ENCODE measurements at places on chromosomes 16 and 17.

DNA sequence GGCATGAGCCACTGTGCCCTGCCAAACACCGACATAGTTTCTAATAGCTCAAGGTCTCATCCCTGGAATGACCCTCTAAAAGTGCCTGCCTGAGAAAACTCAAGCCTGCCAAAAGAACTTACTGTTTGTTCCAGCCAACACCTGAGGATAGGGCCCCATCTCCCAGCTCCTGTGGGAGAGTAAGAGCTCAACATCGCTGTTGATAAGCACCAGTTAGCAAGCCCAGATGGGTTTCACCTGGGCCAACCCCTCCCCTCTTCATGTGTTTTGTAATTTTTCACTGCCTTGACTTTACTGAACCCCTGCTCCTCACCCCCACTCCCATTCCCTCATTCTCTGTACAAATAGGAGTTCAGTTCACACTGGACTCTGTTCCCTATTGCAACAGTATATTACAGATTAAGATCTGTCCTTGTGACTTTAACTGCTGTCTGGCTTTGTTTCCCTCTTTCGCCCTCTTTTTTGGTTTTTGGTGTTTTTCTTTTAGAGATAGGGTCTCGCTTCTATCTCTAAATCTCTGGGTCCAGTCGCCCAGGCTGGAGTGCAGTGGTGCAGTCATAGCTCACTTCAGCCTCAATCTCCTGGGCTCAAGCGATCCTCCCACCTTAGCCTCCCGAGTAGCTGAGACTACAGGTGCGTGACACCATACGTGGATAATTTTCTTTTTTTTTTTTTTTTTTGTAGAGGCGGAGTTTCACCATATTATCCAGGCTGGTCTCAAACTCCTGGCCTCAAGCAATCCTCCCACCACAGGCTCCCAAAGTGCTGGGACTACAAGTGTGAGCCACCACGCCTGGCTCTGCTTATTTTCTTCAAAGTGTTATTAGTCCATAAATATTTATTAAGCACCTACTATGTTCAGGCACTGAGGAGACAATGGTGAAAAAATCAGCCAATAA is 12.3 kb downstream of the NUPR1 start:
- no peak for DNase-seq

DNA sequence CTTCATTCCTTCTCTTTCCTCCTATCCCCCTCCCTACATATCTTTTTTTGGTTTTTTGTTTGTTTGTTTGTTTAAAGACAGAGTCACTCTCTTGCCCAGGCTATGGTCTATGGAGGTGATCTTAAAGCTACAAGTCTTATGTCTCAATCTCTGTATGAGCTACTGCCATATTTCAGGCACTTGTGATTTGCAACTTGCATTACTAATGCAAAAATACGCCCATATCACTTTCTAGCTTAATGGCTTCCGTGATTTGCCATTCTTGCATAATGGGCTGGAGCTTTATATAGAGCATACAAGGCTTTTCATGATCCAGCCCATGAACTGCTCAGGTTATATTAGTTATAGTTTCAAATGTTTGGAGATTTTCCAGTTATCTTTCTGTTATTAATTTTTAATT is 7.5 kb downstream of the CFAP97D1 start:
- no peak for DNase-seq

DNA sequence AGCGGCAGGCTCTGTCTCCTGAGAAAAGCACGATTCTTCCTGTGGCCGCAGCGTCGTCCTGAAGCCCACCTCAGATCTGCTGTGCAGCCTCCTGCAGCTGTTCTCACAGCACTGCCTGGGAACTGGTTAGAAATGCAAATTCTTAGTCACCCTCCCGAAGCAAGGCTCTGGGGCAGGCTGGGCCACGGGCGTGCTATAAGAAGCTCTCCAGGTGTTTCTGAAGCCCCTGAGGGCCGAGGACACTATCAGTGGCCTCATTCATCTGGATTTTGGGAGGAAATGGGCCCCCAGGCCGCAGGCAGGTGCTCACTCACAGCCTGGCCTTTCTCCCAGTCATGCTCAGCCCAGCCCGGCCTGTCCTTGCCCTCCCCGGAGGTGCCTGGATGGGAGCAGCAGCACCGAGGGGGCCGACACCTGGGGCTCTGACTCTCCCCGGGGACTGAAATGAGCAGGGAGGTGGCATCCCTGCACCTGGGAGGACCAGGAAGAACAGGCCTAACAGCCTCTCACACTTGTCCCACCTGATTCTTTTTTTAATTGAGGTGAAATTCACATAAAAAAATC is 10.4 kb upstream of the NLRC3 start:
- no peak for DNase-seq

GRCh38 chr17:49546546-49547535 is 28.8 kb upstream of the NXPH3 start:
- no peak for DNase-seq

- DNase-seq: no peak
Measured at GRCh38 chr17:40259505-40259904, 28.2 kb upstream of the CDC6 start.

GRCh38 chr16:2044541-2044940 is 3.1 kb downstream of the NTHL1 start:
- DNase-seq: no peak

- no peak for DNase-seq
Measured at GRCh38 chr17:74466828-74467184, 372 bp downstream of the CD300A start.

DNA sequence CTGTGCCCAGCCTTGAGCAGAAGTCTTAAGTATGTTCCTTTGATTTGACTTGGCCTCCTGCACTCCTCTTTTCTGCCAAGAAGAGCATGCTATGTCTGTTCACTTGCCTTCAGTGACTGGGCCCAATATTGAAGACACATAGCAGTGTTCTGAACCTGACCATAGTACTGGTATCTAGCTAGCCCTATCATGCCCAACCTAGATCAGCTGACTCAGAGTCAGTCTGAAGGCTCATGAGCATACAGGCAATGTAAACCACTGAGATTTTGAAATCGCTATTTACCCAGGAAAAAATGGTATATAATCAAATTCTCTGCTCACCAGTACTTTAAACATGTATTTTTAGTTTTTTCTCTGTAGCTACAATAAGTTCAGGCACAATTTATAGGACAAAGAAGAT is 129.4 kb downstream of the TANC2 start:
- no peak for DNase-seq

GRCh38 chr16:48535369-48535787 is 74.6 kb downstream of the N4BP1 start:
- no peak for DNase-seq

DNA sequence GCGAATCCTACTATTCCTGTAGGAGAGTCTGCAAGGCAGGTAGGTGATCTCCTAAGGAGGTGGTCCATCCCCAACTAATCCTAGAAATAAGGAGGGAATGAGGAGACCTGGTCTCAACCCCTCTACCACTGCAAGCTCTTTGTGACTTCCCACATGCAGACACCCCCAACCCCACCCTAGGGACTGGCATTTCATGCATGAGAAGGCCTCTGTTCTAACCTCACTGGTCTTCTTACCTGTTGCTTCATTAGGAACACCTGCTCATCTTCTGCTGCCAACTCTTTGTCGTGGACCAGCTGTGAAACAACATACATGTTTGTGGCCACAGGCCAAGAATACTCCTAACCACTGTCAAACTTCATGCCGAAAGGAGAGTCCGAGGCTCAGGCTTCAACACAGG is 22.6 kb downstream of the DYNC1LI2 start:
- no peak for DNase-seq

- DNase-seq: peak; percentile 37
Measured at GRCh38 chr16:72876981-72877373, 171.0 kb downstream of the ZFHX3 start.

DNA sequence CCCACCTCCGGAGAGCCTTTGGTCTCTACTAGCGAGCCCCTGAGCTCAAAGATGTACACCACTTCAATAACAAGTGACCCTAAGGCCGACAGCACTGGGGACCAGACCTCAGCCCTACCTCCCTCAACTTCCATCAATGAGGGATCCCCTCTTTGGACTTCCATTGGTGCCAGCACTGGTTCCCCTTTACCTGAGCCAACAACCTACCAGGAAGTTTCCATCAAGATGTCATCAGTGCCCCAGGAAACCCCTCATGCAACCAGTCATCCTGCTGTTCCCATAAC is 702 bp downstream of the SPN start:
- no peak for DNase-seq

DNA sequence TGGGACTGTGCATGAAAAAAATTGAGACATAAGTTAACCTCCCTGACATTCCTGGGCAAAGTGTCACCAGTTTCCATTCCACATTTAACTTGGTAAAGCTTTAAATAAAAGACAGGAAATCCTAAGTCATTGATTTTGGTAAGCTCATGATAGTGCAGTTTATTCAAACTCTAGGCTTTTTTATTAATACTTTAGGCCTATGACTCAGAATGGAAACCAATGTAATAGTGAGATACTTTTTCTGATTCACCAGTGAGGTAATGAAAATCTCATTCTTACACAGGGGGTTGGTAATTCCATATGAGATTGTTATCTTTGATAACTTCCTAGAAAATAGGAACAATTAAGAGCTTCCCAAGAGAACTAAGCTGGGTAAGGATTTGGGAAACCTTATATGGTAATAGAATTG is 91.1 kb downstream of the NLK start:
- DNase-seq: peak; percentile 20

GRCh38 chr17:72270273-72270924 is 149.6 kb downstream of the SOX9 start:
- DNase-seq: peak; percentile 26
